Nephron progenitor cell (in vitro differentiated cells): ENCODE measurements at places on chromosomes 6 and 20.

DNA sequence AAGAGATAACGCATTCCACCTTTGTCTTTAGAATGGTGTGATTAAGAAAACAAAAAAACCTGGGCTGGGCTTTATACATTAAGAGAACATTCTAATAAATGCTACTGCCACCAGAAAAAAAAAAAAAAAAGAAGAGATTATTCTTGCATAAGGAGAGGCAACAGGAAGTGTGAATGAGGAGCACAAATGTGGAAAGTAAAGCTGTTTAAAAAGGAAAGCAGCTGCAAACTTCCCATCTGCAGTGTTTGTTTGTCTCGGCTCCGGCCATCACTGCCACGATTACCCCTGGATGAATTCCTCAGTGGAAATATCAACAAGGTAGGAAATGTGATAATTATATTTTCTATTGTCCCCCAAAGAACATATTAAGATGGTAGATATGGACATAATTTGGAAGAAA, 223.9 kb downstream of the PHF3 start:
- H3K4me1 ChIP-seq: peaks cover 6% of the 10 kb centered on the region
- peaks cover 3% of the 10 kb centered on the region for H3K27me3 ChIP-seq
- H3K4me3 ChIP-seq: no peak overlapping the region

- H3K4me3 ChIP-seq: no peak overlapping the region
- H3K27me3 ChIP-seq: peaks cover 5% of the 10 kb centered on the region
- no peaks in the 10 kb centered on the region for H3K36me3 ChIP-seq
Observed at GRCh38 chr6:18360188-18360587, 27.0 kb upstream of the RNF144B start.

DNA sequence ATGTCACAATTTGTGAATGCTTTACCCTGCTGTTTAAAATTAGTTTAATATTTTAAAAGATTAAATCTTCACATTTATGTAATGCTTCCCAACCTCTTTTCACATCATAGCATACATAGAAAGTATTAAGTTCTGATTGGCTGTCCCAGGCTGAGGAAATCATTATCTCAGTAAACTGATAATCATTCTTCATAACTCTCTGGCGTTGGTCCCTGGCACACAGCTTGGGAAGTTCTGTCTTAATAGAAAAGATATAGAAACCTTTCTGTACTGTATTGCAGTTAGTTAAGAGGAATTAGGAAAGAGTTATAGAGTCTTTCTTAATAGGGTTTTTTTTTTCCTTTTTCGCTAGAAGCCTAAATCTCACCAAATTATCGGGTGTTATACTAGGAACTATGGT, 85.4 kb downstream of the CBFA2T2 start:
- DNase-seq: no peak
- no peak overlapping the region for H3K27ac ChIP-seq
- H3K27me3 ChIP-seq: no peaks in the 10 kb centered on the region
- no peak overlapping the region for H3K4me3 ChIP-seq

GRCh38 chr20:55205665-55206064, 730.3 kb downstream of the DOK5 start:
- H3K27ac ChIP-seq: no peak overlapping the region
- H3K27me3 ChIP-seq: peaks cover 7% of the 10 kb centered on the region
- no peak for DNase-seq
- H3K36me3 ChIP-seq: no peaks in the 10 kb centered on the region

- H3K4me1 ChIP-seq: no peaks in the 10 kb centered on the region
- H3K36me3 ChIP-seq: no peaks in the 10 kb centered on the region
- no peak overlapping the region for H3K27ac ChIP-seq
- H3K4me3 ChIP-seq: no peak overlapping the region
- peaks cover 37% of the 10 kb centered on the region for H3K27me3 ChIP-seq
- DNase-seq: no peak
Observed at GRCh38 chr6:106501960-106502371, 127.3 kb downstream of the RTN4IP1 start.

GRCh38 chr6:114445846-114446245, 103.0 kb upstream of the HS3ST5 start:
- DNase-seq: no peak
- H3K36me3 ChIP-seq: no peaks in the 10 kb centered on the region
- no peaks in the 10 kb centered on the region for H3K4me1 ChIP-seq
- no peaks in the 10 kb centered on the region for H3K27me3 ChIP-seq
- no peak overlapping the region for H3K4me3 ChIP-seq
- H3K27ac ChIP-seq: no peak overlapping the region
